Fibroblast of gingiva (primary cell): ENCODE measurements at places on chromosomes 4 and X.

GRCh38 chr4:118308306-118309030 lies 44.3 kb downstream of the PRSS12 start:
- DNase-seq: no peak

DNA sequence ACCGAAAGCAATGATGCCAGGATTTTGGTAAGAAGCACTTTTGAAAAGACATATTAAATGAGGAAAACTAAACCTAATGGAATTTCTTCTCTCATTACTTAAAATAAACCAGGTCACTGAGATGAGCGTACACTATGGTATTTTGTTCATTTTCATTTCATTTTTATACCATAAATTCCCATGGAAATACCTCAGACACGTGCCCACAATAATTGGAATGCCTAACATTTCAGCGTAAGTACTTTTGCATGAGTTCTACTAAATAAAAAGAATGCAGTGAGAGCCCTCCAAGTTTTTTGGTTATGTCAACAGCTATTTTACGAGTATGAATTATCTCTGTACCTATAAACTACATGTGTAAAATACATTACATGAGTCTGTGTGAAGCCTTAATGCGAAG lies 3.2 kb downstream of the CAMK2D start:
- DNase-seq: peak; percentile 62

DNA sequence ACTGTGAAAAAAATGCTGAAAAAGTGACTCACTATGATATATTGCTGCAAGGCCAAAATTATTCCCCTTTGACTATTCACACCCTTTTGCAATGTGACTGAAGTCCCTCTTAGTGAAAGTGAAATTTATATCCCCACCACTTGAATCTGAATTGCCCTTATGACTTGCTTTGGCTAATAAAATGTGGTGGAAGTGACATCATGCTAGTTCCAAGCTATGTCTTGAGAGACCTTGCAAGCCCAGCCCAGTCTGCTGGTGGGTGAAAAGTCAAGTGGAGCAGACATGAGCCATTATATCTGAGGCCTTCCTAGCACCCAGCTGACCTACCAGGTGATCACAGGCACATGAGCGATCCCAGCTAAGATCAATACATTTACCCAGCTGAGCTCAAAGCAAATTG lies 94.7 kb downstream of the LINC00632 start:
- DNase-seq: no peak

- DNase-seq: no peak
These were observed 88.1 kb upstream of the LCORL start for GRCh38 chr4:18109676-18110075.

DNA sequence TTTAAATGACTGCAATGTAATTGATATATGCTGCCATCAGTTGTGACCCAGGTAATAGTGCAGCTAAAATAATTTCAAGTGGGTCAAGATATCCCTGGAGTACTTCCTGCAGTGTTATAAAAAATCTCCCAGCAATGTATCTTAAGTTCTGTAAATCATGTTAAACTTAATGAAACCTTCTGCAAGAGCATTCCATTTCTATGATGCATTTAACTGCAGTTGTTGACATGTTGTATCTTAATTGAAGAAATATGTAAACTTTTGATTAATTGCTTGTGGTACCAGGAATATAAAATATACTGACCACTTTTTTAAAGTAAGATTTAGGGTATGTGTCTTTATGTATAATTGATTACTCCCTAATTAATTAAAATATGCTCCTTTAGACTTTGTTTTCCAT lies 213.6 kb downstream of the AFF2 start:
- DNase-seq: no peak

DNA sequence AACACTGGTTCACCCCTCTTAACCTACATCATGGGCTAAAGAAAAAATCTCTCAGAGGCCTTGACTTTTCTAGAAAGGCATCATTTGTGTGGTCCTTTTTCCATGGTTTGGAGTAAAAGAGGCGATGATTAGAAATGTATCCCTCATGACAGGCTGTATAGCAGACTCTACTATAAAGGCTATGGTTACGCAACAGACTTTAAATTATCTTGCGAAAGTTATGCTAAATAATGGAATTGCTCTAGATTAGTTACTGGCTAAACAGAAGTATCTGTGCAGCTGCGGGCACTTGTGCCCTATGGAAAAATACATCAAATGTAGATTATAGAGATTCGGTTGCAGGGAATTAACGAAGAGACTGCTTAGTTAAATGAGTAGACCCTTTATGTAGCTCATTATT lies 101.6 kb downstream of the TMEM47 start:
- no peak for DNase-seq

GRCh38 chr4:88822034-88822789 lies 124.6 kb upstream of the NAP1L5 start:
- no peak for DNase-seq

DNA sequence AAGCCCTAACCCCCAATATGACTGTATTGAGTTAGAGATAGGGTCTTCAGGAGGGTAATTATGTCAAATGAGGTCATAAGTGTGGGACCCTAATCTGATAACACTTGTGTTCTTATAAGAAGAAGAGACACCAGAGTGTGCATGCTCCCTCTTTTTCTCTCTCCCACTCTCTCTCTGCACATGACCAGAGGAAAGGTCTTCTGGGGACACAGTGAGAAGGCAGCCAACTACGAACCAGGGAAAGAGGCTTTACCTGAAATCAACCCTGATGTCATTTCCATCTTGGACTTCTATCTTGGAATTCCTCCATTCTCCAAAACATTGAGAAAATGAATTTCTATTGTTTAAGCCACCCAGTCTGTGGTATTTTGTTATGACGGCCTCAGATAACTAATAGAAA lies 97.2 kb upstream of the MAD2L1 start:
- DNase-seq: no peak

DNA sequence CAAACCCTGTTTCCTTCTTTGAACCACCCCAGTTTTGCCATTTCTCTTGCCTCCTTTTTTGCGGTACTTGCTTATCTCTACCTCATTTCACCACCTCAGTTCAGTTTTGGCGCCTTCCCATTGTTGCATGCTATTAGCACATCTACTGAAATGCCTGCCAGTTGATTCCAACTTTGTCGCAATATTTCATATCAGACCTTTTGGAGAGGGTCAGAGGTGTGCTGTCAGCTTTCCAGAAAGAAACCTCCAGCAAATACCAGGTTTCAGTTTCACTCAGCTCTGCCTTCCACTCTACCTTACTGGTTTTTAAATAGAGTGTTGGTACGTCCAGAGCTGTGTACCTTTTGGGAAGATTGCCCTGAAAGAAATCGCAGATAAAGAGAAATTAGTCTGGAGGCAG lies 91.9 kb upstream of the CPEB2 start:
- no peak for DNase-seq

DNA sequence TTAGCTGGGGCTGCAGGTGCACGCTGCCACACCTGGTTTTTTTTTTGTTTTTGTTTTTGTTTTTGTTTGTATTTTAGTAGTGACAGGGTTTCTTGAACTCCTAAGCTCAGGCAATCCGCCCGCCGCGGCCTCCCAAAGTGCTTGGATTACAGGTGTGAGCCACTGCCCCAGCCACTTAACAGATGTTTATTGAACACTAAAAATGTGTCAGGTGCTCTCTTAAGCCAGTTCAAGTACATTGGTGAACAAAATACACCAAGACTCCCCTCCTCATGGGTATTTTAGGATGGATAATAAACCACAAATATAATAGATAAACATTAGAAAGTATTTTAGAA lies 69.9 kb downstream of the TRAPPC11 start:
- no peak for DNase-seq

DNA sequence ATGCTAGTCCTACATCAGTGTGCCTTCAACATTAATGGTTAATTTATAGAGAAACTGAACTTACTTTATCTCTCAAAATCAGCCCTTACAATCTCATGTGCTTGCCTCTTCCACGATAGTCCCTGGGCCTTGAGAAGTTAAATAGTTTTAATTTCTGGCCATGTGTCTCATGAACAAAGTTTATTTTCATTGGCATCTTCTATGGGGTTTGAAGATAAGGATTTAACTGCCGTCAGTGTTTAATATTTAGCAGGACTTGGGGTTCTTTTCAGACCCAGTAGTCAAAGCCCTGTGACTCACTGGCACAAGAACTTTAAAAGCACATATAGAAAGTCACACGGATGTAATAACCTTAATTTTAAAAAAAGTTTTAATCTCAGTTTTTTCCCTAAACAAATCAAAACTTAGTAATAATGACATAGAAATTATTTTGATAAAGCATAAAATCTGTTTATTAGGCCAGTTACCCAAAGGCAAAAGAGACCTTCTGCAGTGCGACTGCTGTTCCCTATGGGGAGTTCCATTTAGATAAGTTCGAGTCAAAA lies 10.1 kb upstream of the MPP1 start:
- no peak for DNase-seq

- no peak for DNase-seq
These were observed 7.5 kb downstream of the ADD1 start for GRCh38 chr4:2850966-2851798.
